ENCODE measurements at places on chromosomes 11 and 22.
A peak's percentile ranks its signal among the peaks of the same experiment; 100 is the strongest.

DNA sequence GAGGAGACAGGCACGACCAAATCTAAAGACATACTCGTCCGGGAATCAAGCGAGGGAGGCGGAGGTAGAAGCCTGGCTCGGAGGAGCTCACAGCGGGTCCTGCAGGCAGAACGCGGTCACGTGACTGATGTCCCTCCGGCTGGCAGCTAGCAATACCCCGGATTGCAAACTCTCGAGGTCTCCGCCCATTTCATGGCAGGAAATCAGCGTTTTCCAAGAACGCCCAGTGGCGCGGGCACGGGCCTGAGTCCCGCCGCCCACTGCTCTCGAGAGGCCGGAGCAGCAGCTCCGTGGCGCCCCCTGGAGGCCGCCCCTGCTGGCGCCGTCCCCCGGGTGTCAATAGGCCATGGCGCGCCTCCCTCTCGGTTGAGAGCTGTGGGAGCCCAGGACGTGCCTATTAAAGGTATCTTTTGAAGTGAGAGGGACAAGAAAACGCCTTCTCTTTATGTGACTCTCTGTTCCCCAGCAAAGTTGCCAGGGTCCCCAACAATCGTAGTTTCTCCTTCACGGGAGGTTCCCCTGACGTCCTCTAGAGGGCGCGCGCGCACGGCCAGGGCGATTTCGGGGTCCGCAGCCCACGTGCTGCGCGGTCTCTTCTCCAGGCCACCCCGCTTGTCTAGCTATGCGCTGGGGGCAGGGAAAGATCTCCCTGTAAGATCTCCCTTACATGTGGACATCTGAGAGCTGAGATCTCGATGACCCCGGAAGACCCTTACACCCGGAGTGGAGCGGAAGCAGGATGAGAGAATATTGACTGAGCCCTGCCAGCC lies 37.3 kb upstream of the RBFOX2 start:
- DNase-seq, result peak; percentile 78

DNA sequence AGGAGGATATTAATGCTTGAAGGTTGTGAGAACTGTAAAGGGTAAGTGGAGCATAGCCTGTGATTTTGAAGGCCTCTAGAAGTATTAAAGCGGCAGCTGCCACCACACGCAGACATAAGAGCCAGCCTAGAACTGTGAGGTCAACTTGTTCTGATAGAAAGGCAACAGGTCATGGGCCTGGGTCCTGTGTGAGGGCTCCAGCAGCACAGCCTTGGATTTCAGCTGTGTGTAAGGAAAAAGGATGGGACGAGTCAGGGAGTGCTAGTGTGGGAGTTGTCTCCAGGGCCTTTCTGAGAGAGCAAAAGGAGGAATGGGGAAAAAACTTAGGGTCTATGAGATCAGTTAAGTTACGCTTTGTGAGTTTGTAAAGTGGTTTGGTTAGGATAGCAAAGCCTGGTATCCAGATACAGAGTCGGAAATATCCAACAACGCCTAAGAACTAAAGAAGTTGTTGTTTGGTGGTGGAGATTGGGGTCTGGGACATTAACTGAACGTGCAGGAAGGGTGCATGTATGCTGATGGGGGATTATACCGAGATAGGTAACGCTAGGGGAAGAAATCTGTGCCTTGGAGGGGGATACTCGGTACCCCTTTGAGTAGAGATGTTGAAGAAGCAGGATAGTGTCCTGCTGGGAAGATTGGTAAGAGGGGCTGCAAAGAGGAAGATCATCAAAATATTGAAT lies 17.4 kb upstream of the ANO1 start:
- no peak for DNase-seq

- no peak for DNase-seq
Measured at GRCh38 chr11:120859552-120860295, 164.2 kb upstream of the TBCEL start.

DNA sequence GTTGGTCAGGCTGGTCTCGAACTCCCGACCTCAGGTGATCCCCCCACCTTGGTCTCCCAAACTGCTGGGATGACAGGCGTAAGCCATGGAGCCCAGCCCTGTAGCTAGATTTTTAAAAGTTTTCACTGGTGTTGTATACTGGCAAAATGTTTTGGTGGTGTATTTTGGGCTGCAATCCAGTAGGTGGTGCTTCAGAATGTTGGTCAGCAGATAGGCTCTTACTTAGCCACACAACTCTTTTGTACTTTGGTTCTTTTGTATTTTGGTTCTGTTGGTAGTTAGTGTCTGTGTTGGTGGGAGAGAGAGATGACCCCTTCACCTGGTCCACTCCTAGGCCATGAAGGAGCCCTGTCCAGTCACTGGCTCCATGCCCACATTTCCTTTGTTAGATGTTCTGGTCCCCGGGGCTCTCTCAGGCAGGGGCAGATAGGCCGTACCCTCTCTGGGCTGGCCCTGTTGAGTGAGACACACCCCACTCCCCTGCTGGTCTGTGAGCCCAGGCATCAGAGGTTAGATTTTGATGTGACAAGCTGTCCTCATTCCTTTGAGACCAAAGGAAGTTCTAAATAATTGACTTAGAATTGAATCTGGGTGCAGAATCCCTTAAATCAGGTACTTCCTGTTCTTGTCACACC lies 123.8 kb downstream of the DDX10 start:
- peak; percentile 24 for DNase-seq

- no peak for DNase-seq
Measured at GRCh38 chr22:19503869-19504268, 20.3 kb downstream of the CLDN5 start.

DNA sequence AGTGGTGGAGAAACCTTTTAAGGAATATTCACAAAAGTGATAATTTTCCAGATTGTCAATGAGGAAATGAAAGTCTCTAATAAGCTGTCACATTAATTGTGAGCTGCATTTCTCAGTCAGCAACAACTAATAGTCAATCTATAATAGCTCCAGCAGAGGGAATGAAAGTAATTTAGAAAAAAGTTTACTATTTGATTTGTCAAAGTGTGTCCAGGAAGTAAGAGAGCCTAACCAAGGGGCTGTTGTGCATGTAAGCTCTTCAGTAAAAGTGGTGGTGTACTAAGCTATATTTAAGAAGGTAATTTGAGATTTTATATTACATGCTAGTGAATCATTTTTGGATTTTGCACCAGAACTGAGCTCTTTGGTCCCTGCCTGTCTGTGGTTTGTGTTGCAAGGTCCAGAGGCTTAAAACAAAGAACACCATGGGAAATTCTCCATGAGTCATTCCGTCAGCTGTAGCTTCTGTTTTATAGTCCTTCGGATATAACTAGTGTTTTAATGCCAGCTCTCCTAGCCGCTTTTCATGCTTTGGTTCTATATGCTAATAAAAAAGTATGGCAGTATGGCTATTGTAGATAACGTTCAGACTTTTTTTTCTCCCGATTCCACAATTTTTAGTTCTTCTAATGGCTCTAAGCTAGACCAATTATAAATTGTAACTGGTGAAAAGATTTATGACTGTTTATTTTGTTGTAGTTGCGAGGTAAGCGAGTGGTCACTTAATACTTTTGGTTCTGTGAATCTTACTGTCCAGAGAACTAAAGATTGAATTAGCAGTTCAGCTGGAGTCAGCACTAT lies 64.6 kb downstream of the ARHGEF12 start:
- DNase-seq, result no peak

DNA sequence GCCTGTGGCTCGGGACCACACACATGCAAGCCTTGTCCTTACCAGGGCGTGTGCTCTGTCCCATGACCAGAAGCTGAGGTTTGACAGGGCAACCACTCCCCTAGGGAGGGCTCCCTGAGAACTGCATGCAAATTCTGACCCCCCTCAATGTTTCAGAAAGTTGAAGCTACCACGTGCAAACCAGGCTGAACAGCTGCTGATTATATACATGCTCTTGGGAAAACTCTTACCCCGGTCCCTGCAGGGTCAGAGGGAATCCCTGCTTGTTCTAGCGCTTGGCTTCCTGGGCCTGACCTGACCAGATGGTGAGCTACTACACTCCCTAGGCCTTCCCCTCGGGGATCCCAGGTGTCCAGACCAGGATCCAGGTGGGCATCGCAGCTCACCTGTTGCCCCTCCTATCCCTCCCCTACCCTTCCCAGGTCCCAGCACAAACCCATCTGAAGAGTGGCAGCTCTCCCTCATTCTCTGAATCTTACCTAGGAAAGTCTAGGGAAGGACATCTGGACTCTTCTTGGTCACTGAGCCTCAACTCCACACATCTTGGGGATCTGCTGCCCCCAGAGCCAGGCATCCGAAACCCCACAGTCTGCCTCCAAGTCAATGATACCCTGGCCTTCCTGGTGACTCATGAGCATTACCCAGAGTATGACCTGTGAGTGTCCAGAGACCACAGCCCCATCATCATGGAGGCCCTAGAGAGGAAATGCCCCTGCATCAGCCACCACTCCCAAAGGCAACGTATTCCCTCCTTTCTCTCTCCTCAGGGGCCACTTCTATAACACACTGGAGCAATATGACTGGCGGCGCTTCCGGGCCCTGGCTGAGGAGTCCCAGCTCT lies 61.5 kb downstream of the BTG4 start:
- peak; percentile 43 for DNase-seq
